Activated T-helper 1 cell treated with anti-CD3 and anti-CD28 coated beads, Interleukin-2, amount 50 U/mL, for 16 hours (primary cell): ENCODE measurements at places on chromosomes 6 and 20.

- no peak for DNase-seq
Measured at GRCh38 chr6:145141572-145141971, 593.7 kb downstream of the EPM2A start.

- DNase-seq: no peak
Measured at GRCh38 chr6:338815-339262, 46.6 kb downstream of the DUSP22 start.

GRCh38 chr20:53757472-53757913 is 163.9 kb upstream of the ZNF217 start:
- DNase-seq: no peak

DNA sequence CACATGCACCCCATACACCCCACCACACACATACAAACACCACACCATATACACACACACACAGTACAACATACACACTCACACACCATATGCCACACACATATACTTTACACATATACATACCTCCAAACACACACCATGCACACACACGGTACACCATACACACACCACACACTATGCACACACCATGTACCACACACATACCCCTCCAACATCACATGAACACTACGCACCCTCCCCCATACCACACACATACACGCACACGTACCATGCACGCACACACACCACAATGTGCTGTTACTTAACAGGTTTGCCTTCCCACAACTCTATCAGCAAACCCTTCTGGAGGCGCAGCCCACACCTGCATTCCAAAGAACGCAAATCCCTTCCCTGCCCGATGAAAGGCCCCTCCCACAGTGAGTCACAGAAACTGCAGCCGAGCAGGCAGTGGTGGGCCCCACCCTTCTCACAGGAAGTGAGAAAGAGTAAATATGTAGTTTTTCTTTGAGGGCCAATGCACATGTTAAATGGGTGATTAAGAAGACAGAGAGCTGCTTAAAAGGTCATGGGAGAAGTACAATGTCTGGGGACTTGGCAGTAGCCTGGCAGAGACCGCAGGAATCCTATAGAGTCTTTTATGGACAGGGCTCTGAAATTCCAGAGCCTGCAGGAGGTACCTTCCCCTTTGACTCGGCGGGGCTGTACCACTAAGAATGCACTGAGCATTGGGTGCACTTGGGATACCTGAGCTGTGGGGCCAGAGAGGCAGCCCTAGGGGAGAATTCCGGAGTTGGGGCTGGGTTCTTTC is 34.1 kb upstream of the EZR start:
- DNase-seq: peak; percentile 73

DNA sequence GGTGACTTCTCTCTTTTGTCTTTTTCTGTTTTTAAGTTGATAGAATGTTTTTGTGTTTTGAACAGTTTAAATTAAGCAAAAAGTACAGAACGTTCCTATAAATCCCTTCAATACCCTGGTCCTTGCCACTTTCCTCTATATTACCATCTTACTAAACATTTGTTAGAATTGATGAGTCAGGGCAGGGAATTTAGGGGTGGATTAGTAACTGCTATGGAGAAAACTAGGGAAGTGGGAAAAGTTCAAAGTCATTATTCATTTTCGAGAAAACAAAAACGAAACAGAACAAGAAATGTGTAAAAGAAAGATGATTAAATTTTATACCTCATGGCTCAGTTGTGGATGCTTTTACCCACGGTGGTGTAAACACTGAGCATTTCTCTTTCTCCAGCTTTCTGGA is 240.4 kb upstream of the SULF2 start:
- no peak for DNase-seq
